Mesangial cell (primary cell): ENCODE measurements at places on chromosomes 3 and 15. TPM values are rescaled to one million over a fixed set of nuclear protein-coding genes. Genes with fewer than 3 reads are reported as not detected.

Gene XCR1
- total RNA-seq, result not detected in 2 replicates

Gene PATL2
- 0.13 TPM in 1 of 2 replicates, not detected in the other for total RNA-seq

Gene EIF4G1
- 314 and 479 TPM in 2 replicates for total RNA-seq

Gene WDR49
- not detected in 2 replicates for total RNA-seq

Gene ABCF3
- 40.4 and 79.1 TPM in 2 replicates for total RNA-seq

Gene C3orf22
- not detected in 2 replicates for total RNA-seq

Gene BSN
- 0.33 and 1.1 TPM in 2 replicates for total RNA-seq

Gene GREM1
- total RNA-seq, result 55.8 and 78.7 TPM in 2 replicates

Gene EMC7
- total RNA-seq, result 44.0 and 46.4 TPM in 2 replicates

Gene SPRED1
- total RNA-seq, result 12.9 and 14.6 TPM in 2 replicates

Gene BFSP2
- not detected in 2 replicates for total RNA-seq

Gene GABRR3
- not detected in 2 replicates for total RNA-seq

Gene NPTN
- total RNA-seq, result 112 and 117 TPM in 2 replicates

Gene WDR93
- total RNA-seq, result 0.16 and 0.25 TPM in 2 replicates

Gene NMNAT3
- total RNA-seq, result 2.1 and 16.9 TPM in 2 replicates

Gene HOMER2
- total RNA-seq, result 36.4 and 47.9 TPM in 2 replicates

Gene ALPK3
- 15.3 and 16.9 TPM in 2 replicates for total RNA-seq

Gene AADACL2
- not detected in 2 replicates for total RNA-seq

Gene GAP43
- 0.13 and 0.16 TPM in 2 replicates for total RNA-seq

Gene PRR20G
- total RNA-seq, result not detected in 2 replicates

Gene SLC2A2
- 1.9 TPM in 1 of 2 replicates, not detected in the other for total RNA-seq

Gene PLAAT1
- 2.2 and 2.4 TPM in 2 replicates for total RNA-seq

Gene MAN2C1
- 62.9 and 104 TPM in 2 replicates for total RNA-seq

Gene ITGA11
- total RNA-seq, result 7.8 and 83.4 TPM in 2 replicates

Gene MKRN3
- not detected in 2 replicates for total RNA-seq

Gene STRIT1
- total RNA-seq, result not detected in 2 replicates

Gene CCDC54
- total RNA-seq, result not detected in 2 replicates

Gene PCCB
- total RNA-seq, result 44.1 and 50.0 TPM in 2 replicates

Gene DNAJC13
- total RNA-seq, result 20.7 and 21.7 TPM in 2 replicates

Gene TNFAIP8L3
- 0.98 and 1.4 TPM in 2 replicates for total RNA-seq

Gene CCDC39
- total RNA-seq, result under 0.01 TPM in 1 of 2 replicates, not detected in the other

Gene OCA2
- total RNA-seq, result 0.49 and 0.76 TPM in 2 replicates

Gene PLA2G4E
- total RNA-seq, result not detected in 2 replicates

Gene PLSCR5
- not detected in 2 replicates for total RNA-seq

Gene RARRES1
- 2.3 and 28.3 TPM in 2 replicates for total RNA-seq

Gene CELF6
- 0.13 TPM in 1 of 2 replicates, not detected in the other for total RNA-seq

Gene DAZL
- total RNA-seq, result not detected in 2 replicates

Gene ACSBG1
- 0.16 and 0.51 TPM in 2 replicates for total RNA-seq

Gene FGD5
- under 0.01 and 0.51 TPM in 2 replicates for total RNA-seq

Gene EFCAB12
- under 0.01 TPM in 1 of 2 replicates, not detected in the other for total RNA-seq

Gene GRM2
- total RNA-seq, result 0.16 TPM in 1 of 2 replicates, not detected in the other

Gene NMB
- 9.8 and 15.0 TPM in 2 replicates for total RNA-seq

Gene RETNLB
- total RNA-seq, result not detected in 2 replicates

Gene TMEM212
- not detected in 2 replicates for total RNA-seq

Gene MYEF2
- 9.5 and 15.2 TPM in 2 replicates for total RNA-seq

Gene HHATL
- total RNA-seq, result not detected in 2 replicates

Gene PODXL2
- 13.0 and 20.7 TPM in 2 replicates for total RNA-seq

Gene LIPC
- 0.16 and 7.2 TPM in 2 replicates for total RNA-seq

Gene LNP1
- 0.63 and 1.8 TPM in 2 replicates for total RNA-seq

Gene ABI3BP
- 0.49 and 1.0 TPM in 2 replicates for total RNA-seq

Gene POPDC2
- under 0.01 TPM in 1 of 2 replicates, not detected in the other for total RNA-seq

Gene HERC2
- 49.5 and 59.1 TPM in 2 replicates for total RNA-seq

Gene CAND2
- total RNA-seq, result 9.0 and 13.2 TPM in 2 replicates

Gene NR2F2
- 28.8 and 88.4 TPM in 2 replicates for total RNA-seq

Gene CAV3
- total RNA-seq, result not detected in 2 replicates

Gene STOML1
- total RNA-seq, result 17.2 and 20.7 TPM in 2 replicates

Gene SOX14
- total RNA-seq, result not detected in 2 replicates

Gene GADL1
- total RNA-seq, result 0.13 TPM in 1 of 2 replicates, not detected in the other

Gene MUSTN1
- not detected in 2 replicates for total RNA-seq
